Thymus (tissue), 14 donors: ENCODE measurements at places on chromosomes 4 and X. TPM values are rescaled to one million over a fixed set of nuclear protein-coding genes. Genes with fewer than 3 reads are reported as not detected.

Gene RNF175
- 0.19 TPM for total RNA-seq

Gene SH2D1A
- 218 TPM for total RNA-seq

Gene NLGN3
- total RNA-seq, result 0.19 TPM

Gene PAGE5
- total RNA-seq, result 0.14 TPM

Gene ADRA2C
- total RNA-seq, result 0.33 TPM

Gene MAEA
- 45.4 TPM for total RNA-seq
